ENCODE measurements at places on chromosomes 3 and 15. TPM values are rescaled to one million over a fixed set of nuclear protein-coding genes. Genes with fewer than 3 reads are reported as not detected.

The NEK10 gene
- total RNA-seq, result 12.8 TPM

The ZNF662 gene
- 0.23 TPM for total RNA-seq

DNA sequence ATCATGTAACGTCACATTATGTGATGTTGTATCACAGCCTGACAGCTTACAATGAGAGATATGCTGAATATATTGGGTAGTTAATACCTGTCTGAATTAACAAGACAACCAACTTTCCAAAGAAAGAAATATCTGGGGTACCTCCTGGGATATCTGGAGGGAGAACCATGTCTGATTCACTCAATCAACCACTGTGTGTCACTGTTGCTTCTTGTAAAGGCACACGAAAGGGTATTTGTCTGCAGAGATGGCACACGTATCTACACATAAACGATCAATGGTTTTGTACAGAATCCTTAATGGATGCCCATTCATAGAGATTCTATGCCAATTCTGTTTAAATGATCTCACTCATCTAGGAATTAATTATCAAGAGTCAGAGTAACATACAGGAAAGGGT, 252.1 kb upstream of the TMCO5A start:
- no peak overlapping the region for H3K4me3 ChIP-seq
- no peaks in the 10 kb centered on the region for H3K36me3 ChIP-seq
- no peak for DNase-seq

GRCh38 chr15:28101201-28101600, 2.1 kb upstream of the OCA2 start:
- H3K27ac ChIP-seq, result no peak overlapping the region
- H3K27me3 ChIP-seq, result peaks cover 74% of the 10 kb centered on the region
- H3K4me3 ChIP-seq, result no peak overlapping the region
- peaks cover 19% of the 10 kb centered on the region for H3K4me1 ChIP-seq
- H3K36me3 ChIP-seq, result no peaks in the 10 kb centered on the region
- DNase-seq, result no peak

- H3K4me3 ChIP-seq, result no peak overlapping the region
- no peaks in the 10 kb centered on the region for H3K36me3 ChIP-seq
- H3K4me1 ChIP-seq, result no peaks in the 10 kb centered on the region
- no peak overlapping the region for H3K27ac ChIP-seq
These were observed 94.4 kb upstream of the SPATA12 start for GRCh38 chr3:56966104-56966503.

The MAP1A gene
- total RNA-seq, result 3.5 TPM

The EHHADH gene
- total RNA-seq, result 1.4 TPM

GRCh38 chr15:50753463-50753862, 12.0 kb downstream of the SPPL2A start:
- no peaks in the 10 kb centered on the region for H3K36me3 ChIP-seq
- H3K4me1 ChIP-seq, result peaks cover 72% of the 10 kb centered on the region
- H3K4me3 ChIP-seq, result no peak overlapping the region
- no peaks in the 10 kb centered on the region for H3K27me3 ChIP-seq

- DNase-seq, result no peak
- no peaks in the 10 kb centered on the region for H3K4me1 ChIP-seq
- H3K27ac ChIP-seq, result no peak overlapping the region
These were observed 82.3 kb upstream of the MLF1 start for GRCh38 chr3:158488670-158489069.

GRCh38 chr15:27679731-27680471, 419.2 kb downstream of the OCA2 start:
- no peaks in the 10 kb centered on the region for H3K27me3 ChIP-seq
- no peaks in the 10 kb centered on the region for H3K4me1 ChIP-seq
- no peak overlapping the region for H3K27ac ChIP-seq
- no peaks in the 10 kb centered on the region for H3K36me3 ChIP-seq
- H3K4me3 ChIP-seq, result no peak overlapping the region

GRCh38 chr15:100601163-100601562, 821 bp downstream of the LINS1 start:
- H3K27ac ChIP-seq, result peak overlapping the region; percentile 90
- no peak for DNase-seq
- H3K36me3 ChIP-seq, result no peaks in the 10 kb centered on the region
- H3K4me3 ChIP-seq, result peak overlapping the region; percentile 96
- H3K4me1 ChIP-seq, result peaks cover 44% of the 10 kb centered on the region
- H3K27me3 ChIP-seq, result no peaks in the 10 kb centered on the region

GRCh38 chr3:172648747-172649146, 62.1 kb downstream of the NCEH1 start:
- peaks cover 30% of the 10 kb centered on the region for H3K4me1 ChIP-seq
- no peak overlapping the region for H3K4me3 ChIP-seq
- H3K27me3 ChIP-seq, result no peaks in the 10 kb centered on the region
- no peak for DNase-seq

The CCR9 gene
- total RNA-seq, result not detected

The EFCAB12 gene
- total RNA-seq, result not detected

The TXNRD3 gene
- total RNA-seq, result 5.8 TPM

DNA sequence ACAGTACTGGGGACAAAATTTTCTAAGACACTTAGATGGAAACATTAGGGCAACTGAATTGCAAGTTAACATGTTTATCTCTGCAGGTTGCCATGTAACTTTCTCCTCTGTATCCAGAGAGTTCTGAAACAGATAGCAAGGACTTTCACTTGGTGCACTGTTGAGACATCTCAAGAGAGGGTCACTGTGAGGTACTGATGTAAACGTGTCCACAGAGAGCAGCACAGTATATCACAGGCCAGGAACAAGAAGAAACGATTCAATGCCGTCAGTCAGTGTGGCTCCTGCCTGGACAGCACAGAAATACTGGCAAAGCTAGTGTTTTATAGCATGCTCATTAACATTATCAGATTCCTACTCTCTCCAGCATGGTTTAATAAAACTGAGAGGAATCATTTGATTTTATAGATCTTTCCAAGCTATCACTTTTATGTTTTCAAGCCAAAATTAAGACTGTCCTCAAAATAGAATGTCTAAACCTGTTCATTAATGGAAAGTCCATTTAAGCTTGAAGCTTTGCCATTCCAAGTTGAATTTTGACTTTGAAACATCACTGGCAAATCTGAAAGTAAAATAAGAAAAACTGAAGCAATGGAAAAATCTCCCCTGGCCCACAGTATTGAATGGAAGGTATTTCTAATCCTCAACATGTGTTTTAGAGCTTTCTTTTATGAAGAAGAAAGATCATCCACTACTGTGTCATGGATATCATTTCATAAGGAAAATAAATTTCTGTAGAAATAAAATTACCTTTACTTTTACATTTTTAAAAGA, 102.7 kb downstream of the IMPG2 start:
- H3K4me3 ChIP-seq, result no peak overlapping the region
- H3K4me1 ChIP-seq, result no peaks in the 10 kb centered on the region
- H3K27me3 ChIP-seq, result no peaks in the 10 kb centered on the region
- no peaks in the 10 kb centered on the region for H3K36me3 ChIP-seq
- DNase-seq, result no peak

GRCh38 chr3:141063831-141064230, 12.7 kb downstream of the SPSB4 start:
- no peaks in the 10 kb centered on the region for H3K4me1 ChIP-seq
- DNase-seq, result no peak
- no peak overlapping the region for H3K27ac ChIP-seq
- no peak overlapping the region for H3K4me3 ChIP-seq
- no peaks in the 10 kb centered on the region for H3K36me3 ChIP-seq

The EFCC1 gene
- total RNA-seq, result 0.26 TPM

The RABL3 gene
- total RNA-seq, result 35.2 TPM

GRCh38 chr3:158313338-158313927, 203.5 kb downstream of the RSRC1 start:
- H3K27ac ChIP-seq, result no peak overlapping the region
- DNase-seq, result no peak
- no peaks in the 10 kb centered on the region for H3K4me1 ChIP-seq
- H3K27me3 ChIP-seq, result no peaks in the 10 kb centered on the region

The KBTBD13 gene
- 1.2 TPM for total RNA-seq

- H3K4me3 ChIP-seq, result no peak overlapping the region
- H3K27me3 ChIP-seq, result no peaks in the 10 kb centered on the region
- no peak for DNase-seq
- H3K27ac ChIP-seq, result no peak overlapping the region
- no peaks in the 10 kb centered on the region for H3K4me1 ChIP-seq
- no peaks in the 10 kb centered on the region for H3K36me3 ChIP-seq
These were observed 9.1 kb upstream of the ARHGEF3 start for GRCh38 chr3:56810577-56811545.

- no peaks in the 10 kb centered on the region for H3K27me3 ChIP-seq
- H3K27ac ChIP-seq, result no peak overlapping the region
- no peaks in the 10 kb centered on the region for H3K36me3 ChIP-seq
- H3K4me3 ChIP-seq, result no peak overlapping the region
These were observed 64.1 kb upstream of the KLHL25 start for GRCh38 chr15:85858586-85859375.

GRCh38 chr15:62068071-62068809, 1.5 kb downstream of the C2CD4A start:
- H3K36me3 ChIP-seq, result no peaks in the 10 kb centered on the region
- peaks cover 9% of the 10 kb centered on the region for H3K4me1 ChIP-seq
- no peaks in the 10 kb centered on the region for H3K27me3 ChIP-seq
- H3K4me3 ChIP-seq, result peak overlapping the region; percentile 57

Measured in gastrocnemius medialis (tissue), 4 donors.